ENCODE measurements at places on chromosomes 1 and 21.

DNA sequence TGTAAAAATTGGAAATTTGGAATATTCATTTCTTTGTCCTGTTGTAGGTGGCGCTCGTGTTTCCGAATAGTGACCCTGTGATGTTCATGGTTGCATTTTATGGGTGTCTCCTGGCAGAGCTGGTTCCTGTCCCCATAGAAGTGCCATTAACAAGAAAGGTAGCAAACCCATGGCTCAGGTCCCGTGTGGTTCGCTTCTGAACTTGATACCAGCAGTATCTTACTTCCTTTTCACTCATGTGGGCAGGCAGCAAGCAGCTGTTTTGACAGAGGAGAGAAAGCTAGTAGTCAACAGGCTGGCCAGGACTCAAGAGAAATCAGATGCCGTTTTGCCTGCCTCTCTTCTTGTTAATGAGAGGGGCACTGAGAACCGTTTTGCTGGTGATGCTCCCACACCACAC lies 72.8 kb downstream of the S100B start:
- no peak for DNase-seq

DNA sequence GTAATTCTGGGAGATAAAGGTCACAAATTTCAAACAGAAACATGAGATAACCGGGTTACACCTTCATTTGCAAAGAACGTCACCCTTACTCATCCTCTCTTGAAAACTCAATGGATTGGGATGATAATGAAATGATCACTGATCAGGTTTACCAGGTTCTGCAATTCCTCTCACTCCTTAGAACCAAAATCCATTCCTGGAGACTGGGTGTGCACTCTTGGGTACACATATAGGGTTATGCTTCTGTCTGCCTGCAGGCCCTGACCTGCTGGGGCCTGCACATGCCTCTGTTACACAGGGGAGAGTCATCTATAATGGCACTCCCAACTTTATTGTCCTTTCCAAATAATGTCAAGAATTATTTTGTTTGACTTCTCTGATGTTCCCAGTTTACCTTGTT lies 8.3 kb downstream of the SUSD4 start:
- no peak for DNase-seq

- DNase-seq = no peak
These were observed 513.0 kb downstream of the PTPRC start for GRCh38 chr1:199151634-199152425.

GRCh38 chr1:82226186-82226505 lies 425.4 kb downstream of the ADGRL2 start:
- no peak for DNase-seq

GRCh38 chr1:164154622-164155021 lies 404.4 kb upstream of the PBX1 start:
- no peak for DNase-seq

DNA sequence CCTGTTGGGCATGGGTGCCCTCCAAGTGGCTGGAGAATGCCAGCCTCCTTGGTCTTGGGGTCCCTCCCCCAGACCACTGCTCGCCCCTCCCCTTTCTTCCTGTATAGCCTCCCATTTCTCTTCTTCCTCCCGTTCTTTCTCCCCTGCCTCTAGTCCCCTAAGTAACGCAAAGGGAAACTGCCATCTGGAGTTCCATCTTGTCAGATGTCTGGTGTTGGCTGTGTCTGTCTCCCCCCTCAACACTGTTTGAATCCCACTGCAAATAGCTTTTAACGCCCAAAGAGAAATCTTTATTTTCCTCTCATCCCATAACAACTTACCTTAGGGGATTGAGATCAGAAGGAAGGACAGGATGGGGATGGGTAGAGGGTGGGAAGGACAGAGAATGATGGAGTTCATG lies 55.3 kb upstream of the CSF3R start:
- no peak for DNase-seq

GRCh38 chr1:37752583-37753471 lies 12.1 kb downstream of the EPHA10 start:
- DNase-seq = no peak

GRCh38 chr1:17929224-17929623 lies 174.1 kb downstream of the ACTL8 start:
- no peak for DNase-seq

DNA sequence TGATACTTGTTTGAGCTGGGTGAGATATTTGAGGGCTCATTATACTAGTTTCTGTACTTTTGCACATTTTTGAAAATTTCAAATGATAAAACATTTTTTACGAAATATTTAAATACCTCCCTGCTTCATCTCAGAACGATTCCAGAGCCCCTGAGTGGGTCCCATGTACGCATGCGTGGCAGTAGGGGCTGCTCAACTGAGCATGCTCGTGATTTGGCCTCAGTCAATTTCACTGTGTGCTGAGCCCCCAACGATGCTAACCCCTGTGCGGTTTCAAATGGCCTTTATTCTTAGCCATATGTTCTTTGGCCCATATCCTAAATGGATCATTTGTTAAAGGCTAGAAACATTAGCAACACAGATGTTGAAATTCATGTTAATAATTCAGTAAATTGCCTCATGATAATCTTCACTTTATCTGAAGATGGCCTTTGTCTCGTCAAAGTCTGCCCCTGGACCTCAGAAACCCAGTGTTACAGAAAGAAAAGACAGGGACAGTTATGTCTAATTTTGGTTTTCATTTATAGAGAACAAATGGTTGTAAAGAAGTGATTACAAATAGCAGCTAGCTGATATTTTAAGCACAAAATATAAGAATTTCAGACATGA lies 108.2 kb downstream of the MRPS6 start:
- no peak for DNase-seq

DNA sequence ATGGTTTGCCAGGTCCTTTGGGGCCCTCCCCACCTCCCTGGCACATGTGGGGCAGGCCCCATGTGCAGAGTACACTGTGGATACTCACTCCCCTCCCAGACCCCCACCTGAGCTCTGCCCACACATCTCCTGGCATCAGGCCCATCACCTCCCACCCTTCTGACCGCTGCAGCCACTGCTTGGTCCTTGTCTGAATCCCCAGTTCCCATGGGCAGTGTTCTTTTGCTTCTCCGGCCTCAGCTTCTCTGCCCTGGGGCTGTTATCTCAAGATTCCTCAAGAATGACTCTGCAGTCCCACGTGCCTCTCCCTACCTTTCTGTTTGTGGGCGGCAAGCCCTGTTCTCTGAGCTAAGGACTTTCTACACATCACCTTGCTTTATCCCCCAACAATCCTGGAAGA lies 187.7 kb upstream of the EDN2 start:
- DNase-seq = no peak

All from stimulated activated CD8-positive, alpha-beta memory T cell treated with anti-CD3 and anti-CD28 coated beads, Interleukin-7, amount 100 ng/mL, for 48 hours (primary cell).